Foreskin keratinocyte (primary cell): ENCODE measurements at places on chromosomes 11 and 22.

GRCh38 chr11:122734848-122735496, 79.5 kb downstream of the UBASH3B start:
- no peak for DNase-seq

DNA sequence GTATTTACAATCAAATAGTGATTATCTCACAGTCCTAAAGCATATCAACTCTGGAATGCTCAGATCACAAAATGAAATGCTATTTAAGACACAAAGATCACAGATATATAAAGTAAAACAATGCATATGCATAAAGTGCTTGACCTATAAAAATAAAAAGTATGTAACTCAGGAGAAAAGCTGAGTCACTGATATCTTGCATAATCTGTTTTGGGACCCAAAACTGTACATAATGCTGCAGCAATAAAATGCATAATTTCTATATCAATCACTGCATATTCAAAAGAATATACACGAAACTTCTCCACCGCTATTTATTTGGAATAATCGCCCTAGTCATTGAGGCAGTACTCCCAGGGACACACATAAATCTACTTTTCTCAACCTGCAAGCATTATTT, 34.9 kb upstream of the GRIA4 start:
- no peak for DNase-seq

GRCh38 chr11:65206901-65207300, 25.2 kb downstream of the CAPN1 start:
- no peak for DNase-seq

- DNase-seq = no peak
These were observed at the start of gene OSBP2 for GRCh38 chr22:30694640-30695350. Gene OSBP2 (plus strand): TSS chr22:30694874. CDS start chr22:30694910, 36 bp downstream.

DNA sequence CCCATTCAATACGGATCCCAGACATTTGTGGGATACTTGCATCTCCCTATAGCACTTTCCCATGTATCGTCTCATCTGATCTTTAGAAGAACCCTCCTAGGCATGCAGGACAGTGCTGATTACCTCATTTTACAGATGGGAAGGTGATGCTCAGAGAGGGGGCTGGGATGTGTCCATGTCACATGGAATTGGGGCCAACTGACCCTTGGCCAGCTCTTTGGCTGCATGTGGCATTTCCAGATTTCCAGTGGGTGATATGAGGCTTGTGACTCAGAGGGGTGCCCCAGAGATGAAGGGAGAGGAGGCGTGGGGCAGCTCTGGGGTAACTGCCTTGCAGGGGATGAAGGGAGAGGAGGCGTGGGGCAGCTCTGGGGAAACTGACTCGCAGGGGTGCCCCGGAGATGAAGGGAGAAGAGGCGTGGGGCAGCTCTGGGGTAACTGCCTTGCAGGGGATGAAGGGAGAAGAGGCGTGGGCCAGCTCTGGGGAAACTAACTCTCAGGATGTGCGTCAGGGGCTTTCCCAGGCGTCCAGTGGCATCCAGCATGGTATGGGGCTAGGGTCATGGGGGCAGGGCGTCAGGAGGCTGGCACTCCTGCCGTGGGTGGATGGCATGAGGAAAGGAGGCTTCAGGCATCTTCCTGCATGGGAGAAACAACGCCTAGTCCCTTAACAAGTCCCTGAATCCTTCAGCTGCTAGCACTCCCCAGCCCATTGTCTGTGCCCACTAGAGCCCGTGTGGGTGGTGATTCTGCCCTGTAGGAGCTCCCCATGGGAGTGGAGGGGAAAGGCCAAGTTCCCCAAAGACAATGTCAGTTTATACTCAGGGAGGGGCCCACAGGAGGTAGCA, 11.9 kb upstream of the CERK start:
- DNase-seq = no peak

- DNase-seq = no peak
These were observed 159.9 kb upstream of the GRK3 start for GRCh38 chr22:25404556-25404927.

- no peak for DNase-seq
These were observed 489.4 kb upstream of the CADM1 start for GRCh38 chr11:115993590-115993989.

DNA sequence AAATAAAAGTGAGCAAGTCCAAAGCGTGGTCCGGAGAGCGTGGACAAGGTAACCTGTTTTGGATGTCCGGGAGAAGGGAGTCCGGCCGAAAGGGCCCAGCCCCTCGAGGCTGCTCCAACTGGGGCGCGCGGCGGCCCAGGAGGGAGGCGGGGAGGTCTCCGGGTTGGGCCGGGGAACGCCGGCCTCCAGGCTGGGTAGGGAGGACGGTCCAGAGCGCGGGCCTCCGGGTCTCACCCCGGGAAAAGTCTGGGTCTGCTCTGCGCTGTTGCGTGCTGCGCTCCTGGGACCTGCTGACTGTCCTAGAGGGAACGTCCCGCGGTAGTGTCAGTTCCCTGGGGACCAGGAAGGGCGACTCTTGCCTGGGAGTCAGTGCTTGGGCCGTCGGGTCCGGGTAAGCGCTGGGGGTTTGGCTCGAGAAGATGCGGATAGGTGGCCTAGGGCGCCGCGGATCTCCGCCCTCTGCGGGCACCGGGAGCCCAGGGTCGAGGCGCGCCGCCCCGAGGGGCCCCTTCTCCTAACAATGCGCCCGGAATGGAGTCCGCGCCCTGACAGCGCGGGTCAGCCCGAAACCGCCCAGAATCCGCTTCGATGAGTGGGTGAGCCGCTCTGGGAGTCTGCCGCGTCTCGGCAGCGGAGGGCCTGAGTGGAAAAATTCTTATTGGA, 988 bp upstream of the FLI1 start:
- DNase-seq = no peak

GRCh38 chr11:48037709-48038468, 57.5 kb downstream of the PTPRJ start:
- DNase-seq = no peak

DNA sequence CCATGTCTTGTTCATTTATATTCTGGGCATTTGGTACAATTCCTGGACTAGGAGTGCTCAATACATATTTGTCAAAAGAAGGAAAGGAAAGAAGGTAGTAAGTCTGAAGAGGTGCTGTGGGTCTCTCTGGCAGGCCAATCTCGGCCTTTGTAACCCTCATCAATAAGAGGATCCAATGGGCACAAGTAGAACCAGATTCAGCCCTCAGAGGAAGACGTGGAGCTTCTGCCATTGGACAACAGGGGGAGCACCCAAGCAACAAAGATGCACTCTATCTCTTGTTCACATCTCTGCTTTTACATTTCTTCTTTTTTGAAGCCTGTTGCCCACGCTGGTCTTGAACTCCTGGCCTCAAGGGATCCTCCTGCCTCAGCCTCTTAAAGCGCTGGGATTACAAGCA, 2.2 kb upstream of the VPS11 start:
- no peak for DNase-seq

- no peak for DNase-seq
These were observed 2.1 kb upstream of the MIF start for GRCh38 chr22:23892130-23892529.

GRCh38 chr22:44795701-44796630, 43.6 kb downstream of the ARHGAP8 start:
- DNase-seq = no peak

DNA sequence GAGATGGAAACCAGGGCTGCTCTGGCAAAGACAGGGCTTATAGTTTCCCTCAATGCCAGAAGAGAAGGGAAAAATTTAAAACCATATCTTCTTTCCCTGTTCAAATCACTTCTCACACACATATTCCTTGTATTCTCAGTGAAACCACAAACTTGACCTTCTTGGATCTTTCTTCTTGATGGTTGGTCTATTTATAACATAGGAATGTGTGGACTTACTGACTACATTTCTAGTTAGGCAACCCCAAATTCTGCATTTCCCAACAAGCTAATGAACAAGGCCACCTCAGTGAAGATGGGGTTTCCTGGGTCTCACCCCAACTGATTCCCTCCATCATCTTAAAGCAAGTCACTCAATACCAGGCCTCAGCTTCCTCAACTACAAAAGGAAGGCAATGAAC, 3.8 kb upstream of the QSER1 start:
- DNase-seq = no peak

DNA sequence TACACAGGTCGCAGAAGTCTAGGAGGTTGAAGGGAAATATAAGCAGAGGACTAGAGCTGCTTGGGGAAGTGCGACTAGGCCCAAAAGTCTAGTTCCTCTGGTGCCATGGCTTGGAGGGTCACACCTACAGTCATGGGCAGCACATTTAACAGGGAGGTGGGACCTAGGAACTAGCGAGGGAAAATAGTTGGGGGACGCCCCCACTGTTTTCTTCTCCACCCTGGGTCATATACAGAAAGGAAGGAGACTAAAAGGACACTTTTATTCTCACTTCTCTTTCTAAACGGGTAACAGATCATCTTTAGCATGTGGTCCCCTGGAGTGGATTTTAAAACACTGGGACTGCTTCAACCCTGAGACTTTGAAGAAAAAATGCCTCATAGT, 16.6 kb downstream of the APIP start:
- DNase-seq = no peak

GRCh38 chr22:30969532-30970355, 679 bp downstream of the TUG1 start:
- peak; percentile 32 for DNase-seq

- DNase-seq = no peak
These were observed 69.3 kb downstream of the FAM168A start for GRCh38 chr11:73528483-73529203.

- no peak for DNase-seq
These were observed 24.2 kb upstream of the TMPRSS4 start for GRCh38 chr11:118052581-118053206.

- DNase-seq = no peak
These were observed 15.3 kb upstream of the ZBTB16 start for GRCh38 chr11:114044042-114044871.

DNA sequence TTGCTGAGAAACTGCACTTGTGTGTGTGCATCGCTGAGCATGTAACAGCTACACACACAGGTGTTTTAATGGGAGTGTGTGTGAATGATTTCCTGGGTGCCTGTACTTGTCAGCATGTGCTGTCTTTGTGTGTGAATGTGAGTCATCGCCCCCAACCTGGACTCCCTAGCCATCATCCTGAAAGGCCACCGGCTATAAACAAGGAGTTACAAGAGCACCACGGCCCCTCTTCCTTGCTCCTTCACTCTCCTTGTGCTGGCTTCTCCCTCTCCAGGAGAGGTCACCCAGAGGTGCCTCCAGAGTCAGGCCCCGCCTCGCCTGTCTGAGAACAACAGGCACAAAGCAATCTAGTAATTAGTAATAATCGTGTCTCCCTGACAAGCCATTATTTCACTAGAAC, 419.2 kb downstream of the BUD13 start:
- peak; percentile 48 for DNase-seq

DNA sequence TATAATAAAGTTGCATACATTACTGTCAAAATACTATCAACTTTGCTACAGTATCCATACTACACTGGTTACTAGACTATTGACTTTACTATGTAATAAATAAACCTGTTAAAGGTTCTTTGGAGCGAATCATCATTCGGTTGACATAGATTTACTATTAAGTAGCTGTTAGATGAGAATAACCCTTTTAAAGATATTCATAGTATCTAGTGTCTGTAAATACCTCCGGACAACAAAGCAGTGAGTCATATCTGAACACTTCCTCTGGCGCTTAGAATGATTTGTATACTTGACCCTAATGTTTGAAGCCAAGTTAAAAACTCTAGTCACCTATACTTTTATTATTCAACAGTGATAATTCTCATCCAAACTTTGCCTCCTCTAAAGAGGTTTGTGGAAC, 84.7 kb downstream of the MSANTD4 start:
- peak; percentile 49 for DNase-seq

DNA sequence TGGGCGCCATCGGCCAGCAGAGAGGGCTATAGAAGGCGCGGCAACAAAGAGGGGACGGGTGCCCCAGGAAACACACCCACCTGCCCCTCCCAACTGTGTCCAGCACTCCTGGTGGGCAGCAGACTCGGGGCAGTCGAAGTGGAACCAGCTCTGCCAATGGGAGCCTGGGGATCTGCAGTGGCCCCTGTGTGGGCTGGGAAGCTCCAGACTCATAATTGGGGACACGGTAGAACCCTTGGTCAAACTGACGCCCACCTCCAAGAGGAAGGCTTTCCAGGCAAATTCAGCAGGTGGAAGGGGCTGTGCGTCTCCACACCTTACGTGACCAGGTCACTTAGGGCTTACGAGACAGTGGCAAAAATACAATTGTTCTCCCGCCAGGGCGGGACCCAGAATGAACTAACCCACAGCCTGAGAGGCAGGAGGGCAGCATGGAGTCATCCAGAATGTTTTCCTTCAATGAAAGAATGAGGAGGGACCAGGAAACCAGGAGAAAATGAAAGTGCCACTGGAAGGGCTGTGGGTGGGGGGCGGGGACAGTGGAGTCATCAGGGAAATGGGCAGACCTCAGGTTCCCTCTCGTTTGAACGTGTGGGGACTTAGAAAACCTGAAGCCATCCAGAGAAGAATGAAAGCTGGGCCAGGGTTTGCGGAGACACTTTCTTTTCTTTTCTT, 53.2 kb upstream of the SHANK2 start:
- DNase-seq = no peak

DNA sequence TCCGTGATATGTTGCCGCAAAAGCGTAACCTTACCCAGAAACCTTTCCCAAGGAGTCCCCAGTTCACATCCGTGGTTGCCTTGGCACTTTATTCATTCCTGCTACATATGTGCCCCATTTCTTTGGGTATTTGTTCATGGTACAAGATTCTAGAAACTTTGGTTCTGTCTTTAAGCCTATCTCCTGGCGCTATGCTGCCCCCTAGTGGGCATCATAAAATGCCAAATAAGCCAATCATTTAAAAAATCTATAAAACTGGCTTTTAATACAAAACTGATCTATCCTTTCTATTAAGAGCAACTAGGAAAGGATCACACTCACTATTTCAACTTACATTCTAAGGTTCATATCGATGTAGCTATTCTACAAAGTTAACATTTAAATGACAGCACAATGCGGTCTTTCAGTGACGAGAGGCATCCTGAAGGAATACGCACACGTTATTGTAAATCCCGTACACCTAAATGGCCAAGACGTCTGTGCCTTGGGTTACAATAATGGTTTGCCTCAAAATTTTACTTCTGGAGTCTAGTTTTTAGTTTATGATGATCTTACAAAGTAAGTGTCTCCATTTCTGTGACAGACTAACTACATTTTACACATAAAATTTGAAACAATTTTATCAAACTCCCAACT, 16.2 kb downstream of the PIWIL3 start:
- no peak for DNase-seq

GRCh38 chr11:10108915-10109680, 184.9 kb downstream of the SBF2 start:
- DNase-seq = no peak

GRCh38 chr22:17777717-17778044, 3.4 kb upstream of the BID start:
- no peak for DNase-seq

GRCh38 chr11:88292171-88292843, 45.2 kb downstream of the CTSC start:
- no peak for DNase-seq

- peak; percentile 36 for DNase-seq
These were observed 2.0 kb upstream of the FJX1 start for GRCh38 chr11:35615921-35616900.

DNA sequence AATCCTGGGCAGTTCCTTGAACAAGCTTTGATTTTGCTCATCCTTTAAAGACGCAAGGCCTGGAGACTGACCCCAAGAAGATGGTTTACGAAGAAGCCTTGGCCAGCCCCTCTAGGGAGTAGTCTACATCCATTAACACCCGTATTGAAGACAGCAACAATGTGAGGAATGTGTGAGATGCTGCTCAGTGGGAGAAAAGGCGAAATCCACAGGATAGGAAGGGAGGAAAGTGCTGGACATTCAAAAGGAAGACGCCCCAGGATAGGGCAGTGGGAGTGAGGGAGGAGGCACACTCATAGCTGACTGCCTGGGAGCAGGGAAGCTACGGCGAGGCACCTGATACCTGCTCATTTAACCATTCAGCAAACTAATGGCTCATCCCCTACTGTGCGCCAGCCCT, 114.1 kb downstream of the RRAS2 start:
- no peak for DNase-seq

- peak; percentile 11 for DNase-seq
These were observed 1110.9 kb upstream of the CNTN5 start for GRCh38 chr11:97909614-97910399.
